ENCODE measurements at places on chromosomes 11 and 22.

DNA sequence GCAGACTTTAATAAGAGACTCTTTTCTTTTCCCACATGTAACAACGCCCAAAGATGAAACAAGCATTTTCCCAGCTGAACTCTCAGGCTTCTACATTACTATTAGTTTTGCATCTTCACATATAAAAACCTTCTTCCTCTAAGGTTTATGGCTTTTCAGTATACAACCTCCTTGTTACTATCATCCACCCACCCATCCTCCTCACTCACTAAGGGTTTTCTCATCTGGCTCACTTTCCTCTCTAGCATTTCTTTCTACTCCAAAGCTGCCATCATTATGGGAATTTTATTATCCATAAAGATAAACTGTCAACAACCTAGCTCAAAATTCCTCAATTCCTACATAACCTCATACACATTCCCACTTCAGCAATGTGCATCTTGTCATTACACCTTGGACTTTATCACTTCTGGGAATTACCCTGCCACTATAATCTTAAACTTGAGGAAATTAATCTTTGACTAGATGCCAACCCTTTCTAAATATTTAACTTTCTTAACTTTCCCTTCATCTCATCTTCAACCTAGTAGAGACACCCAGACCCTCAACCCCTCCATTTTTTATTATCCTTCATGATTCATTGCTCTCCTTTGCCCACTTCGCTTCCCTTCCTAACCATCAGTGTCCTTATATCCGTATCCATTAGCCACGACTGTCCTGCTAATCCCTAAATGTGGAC is 30.9 kb downstream of the MTMR2 start:
- no peak for DNase-seq

DNA sequence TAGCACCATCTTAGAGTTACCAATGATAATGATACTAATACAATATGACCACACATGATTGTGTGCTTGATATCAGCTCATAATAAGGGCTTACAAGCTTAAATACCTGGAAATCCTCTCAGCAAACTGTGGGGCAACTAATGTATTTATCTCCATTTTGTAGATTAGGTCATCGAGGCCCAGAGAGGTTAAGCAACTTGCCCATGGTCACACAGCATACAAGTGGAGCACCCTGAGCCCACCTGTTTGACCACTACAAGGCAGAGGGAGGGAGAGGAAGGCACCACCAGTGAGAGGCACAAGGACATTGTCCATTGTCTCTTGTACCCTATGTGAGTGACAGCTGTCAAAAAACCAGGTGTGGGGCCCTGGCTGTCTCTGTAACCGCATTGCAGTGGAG is 123.7 kb downstream of the MIAT start:
- no peak for DNase-seq

DNA sequence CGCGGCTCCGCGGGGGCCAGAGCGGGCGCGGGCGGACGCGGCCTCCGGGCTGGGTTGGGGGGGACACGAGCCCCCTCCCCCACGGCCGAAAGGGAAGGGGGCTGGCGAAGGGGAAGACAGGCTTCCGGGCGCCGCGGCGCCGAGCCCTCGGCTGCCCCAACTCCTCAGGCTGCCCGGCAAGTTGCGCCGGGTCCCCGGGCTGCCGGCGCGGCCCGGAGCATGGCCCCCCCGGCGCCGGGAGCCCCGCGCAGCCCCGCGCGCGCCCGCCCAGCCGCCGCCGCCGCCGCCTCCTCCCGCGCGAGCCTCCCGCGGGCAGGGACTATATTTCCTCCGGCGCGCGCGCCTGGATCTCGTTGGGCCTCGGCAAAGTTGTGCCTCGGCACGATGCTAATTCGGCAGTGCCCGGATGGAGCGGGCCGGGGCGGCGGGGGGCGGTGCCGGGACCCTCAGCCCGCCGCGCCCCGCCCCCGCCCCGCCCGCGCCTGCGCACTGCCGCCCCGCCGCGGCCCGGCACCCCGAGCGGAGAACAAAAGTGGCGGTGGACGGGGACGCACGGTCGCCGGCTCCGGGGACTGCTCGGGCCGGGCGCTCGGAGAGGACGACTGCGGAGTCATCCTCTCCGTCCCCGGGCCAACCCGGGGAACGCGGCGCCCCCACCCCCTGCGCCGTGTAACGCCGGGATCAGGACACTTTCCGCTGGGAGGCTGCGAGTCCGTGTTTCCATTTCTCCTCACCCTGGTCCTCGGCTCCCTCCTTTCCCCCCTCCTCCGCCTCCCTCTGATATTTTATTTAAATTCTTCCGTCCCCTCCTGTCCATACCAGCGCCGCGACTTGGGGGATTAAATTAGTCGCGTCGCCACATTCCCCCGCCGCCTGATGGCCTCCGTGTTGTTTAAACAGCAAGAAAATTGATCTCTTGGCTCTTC is at the start of gene PHF21B:
Gene PHF21B, minus strand, starts transcription at position 400 of the 926 bp plus-strand sequence. CDS start 456 bp downstream, outside the sequence.
- DNase-seq: peak; percentile 75

- DNase-seq: no peak
Measured at GRCh38 chr11:80930038-80930437, 1489.2 kb upstream of the TENM4 start.

DNA sequence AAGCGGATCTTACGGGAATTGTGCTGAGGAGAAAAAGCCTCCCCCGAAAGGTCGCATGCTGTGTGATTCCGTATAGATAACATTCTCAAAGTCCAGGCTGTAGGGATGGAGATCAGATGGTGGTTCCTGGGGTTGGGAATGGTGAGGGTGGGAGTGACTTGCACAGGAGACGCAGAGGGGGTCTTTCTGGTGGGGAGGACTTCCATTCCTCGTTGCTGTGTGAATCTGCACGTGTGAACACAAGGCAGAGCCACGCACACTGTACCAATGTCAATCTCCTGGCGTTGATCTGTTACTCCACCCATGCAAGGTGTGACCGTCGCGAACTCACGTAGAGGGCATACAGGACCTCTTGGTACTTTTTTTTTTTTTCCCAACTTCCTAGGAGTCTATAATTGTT is 59.0 kb upstream of the KCNQ1OT1 start:
- no peak for DNase-seq

DNA sequence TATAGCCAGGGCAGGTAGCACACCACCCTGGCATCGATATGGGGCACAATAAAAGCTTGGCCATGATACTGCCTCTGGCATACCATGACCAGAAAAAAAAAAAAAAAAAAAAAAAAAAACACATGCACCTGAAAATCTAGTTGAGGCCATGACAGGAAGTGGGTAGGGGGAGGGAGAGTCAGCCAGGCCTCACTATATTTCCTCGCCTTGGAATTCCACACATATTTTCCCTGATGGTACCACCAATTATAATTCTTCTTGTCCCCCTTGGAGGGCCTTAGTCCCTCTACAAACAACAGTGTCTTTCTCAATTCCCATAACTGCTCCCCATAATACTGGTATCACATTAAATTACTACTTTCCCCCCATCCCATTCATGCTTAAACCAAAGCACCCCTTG is 12.6 kb upstream of the CHKA start:
- DNase-seq: no peak

DNA sequence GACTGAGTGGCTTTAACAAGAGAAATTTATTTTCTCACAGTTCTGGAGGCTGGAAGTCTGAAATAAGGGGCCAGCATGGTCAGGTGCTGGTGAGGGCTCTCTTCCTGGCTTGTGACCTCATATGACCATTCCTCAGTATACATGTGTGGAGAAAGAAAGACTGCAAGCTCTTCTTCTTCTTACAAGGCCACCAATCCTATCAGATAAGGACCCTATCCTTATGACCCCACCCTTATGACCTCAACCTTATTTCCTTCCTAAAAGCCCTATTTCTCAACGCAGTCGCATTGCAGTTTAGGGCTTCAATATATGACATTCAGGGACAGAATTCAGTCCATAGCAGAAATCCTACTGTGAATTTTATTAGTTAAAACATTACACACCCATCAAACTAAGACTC is 124.4 kb upstream of the RAG2 start:
- DNase-seq: no peak

DNA sequence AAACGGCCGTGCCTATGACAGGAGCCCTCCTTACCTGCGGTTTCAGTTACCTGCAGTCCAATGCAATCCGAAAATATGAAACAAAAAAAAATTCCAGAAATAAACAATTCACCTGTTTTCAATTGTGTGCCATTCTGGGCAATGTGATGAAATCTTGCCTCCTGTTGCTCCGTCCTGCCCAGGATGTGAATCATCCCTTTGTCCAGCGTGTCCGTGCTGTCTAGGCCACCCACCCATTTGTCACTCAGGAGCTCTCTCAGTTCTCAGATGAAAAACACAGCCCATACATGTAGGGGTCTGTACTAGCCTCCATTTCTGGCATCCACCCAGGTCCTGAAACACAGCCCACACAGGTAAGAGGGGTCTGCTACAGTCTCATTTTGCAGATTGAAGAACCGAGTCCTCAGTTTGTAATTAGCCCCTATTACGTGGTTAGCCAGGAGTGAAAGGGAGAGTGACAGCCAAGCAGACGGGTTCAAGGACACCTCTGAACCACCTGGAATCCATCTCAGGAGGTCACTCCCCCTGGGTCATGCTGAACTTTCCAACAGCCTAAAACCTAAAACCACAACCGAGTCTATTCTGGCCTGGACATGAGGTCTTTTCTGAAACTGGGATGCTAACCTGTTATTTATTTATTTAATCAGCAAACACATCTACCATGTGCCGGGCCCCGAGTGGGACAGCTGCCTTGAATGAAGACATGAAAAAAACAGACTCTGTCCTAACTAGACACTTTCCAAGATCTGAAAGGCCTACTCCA is 317.2 kb downstream of the SHANK2 start:
- DNase-seq: no peak

DNA sequence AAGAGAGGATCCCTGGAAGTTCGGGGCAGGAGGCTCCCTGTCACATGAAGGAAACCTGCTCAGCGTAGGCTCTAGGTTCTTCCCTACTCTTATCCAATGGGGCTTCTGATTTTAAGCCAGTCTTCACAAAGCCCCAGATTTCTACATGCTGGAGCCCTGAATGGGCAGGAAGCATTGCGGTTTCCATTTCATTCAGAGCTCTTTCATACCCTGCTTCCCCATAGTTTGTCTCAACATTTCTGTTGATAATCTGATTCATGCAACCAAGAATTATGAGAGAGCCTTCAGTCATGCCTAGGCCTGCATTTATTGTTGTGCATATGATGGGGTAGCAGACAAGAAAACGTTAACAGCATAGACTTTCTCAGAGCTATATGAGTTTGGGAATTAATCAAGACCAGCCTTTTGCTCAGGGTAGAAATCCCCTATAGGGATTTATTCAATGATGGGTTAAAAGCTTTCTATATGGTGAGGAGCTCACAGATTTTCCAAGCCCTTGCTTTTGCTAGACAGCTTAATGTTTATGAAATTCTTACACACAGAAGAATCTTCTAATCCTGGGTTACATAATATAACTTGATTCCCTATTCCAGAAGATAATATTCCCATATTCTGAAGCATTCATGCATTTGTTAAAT is 15.9 kb downstream of the OR51B4 start:
- DNase-seq: no peak

DNA sequence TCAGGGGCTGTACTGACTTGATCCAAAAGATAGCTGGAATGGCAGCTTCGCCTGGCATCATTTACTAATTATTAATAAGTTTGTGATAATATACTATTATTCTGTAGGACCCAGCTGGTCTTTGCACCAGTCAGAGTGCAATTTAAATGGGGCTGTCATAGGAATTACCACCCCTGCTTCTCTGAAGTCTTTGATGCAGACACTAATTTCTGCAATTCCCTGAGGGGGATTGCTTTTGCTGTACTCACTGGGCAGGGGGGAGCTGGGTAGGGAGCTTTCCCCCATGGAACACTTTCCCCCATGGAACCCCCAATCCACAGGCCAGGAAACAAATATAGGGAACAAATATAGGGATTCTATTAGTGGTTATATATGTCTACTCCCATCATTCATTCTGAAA is 54.9 kb upstream of the TSKU start:
- DNase-seq: no peak

GRCh38 chr11:9605742-9606141 is 32.3 kb downstream of the WEE1 start:
- DNase-seq: no peak

GRCh38 chr11:63680834-63681320 is 423 bp upstream of the RTN3 start:
- peak; percentile 17 for DNase-seq

DNA sequence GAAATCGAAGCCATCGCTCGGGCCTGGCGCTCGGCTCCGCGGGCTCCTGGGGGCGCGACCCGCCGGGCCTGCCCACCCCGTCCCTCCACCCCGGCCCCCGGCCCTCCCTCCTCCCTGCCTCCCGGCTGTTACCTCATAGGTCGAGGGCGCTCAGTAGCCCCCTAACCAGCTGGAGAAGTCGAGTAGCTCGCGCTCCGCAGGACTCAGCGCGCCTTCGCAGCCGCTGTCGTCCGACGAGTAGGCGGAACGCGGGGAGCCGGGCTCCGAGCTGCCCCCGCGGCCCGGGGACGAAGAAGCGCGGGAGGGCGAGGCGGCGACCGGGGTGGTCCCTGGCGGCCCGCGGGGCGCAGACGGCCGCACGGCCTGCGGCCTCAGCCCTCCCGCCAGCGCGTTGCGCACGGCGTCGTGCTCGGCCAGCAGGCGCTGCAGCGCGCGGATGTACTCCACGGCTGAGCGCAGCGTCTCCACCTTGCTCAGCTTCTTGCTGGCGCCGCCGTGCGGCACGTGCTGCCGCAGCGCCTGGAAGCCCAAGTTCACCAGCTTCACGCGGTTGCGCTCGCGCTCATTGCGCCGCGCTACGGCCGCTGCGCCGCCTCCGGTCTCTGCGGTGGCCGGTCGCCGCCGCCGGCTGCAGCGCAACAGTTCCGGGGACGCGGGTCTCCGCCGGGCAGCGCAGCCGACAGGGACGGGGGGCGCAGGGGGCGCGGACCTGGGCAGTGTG is 627 bp downstream of the ASCL2 start:
- DNase-seq: peak; percentile 53

DNA sequence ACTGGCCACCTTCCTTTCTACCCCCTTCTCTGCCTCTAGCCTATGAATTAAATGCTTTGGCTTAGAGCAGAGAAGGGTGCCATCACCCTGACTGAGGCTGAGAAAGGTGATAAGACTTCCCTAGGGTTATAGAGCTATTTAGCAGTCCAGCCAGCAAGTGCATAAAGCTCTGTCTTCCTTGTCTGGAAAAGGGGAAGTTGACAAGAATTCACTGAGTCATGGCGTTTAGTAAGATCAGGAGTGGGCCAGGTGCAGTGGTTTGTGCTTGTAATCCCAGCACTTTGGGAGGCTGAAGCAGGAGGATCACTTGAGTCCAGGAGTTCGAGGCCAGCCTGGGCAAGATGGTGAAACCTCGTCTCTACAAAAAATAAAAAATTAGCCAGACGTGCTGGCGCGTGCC is 63.1 kb downstream of the LHFPL7 start:
- no peak for DNase-seq

- DNase-seq: no peak
Measured at GRCh38 chr22:29886596-29886995, 3.6 kb downstream of the MTMR3 start.

DNA sequence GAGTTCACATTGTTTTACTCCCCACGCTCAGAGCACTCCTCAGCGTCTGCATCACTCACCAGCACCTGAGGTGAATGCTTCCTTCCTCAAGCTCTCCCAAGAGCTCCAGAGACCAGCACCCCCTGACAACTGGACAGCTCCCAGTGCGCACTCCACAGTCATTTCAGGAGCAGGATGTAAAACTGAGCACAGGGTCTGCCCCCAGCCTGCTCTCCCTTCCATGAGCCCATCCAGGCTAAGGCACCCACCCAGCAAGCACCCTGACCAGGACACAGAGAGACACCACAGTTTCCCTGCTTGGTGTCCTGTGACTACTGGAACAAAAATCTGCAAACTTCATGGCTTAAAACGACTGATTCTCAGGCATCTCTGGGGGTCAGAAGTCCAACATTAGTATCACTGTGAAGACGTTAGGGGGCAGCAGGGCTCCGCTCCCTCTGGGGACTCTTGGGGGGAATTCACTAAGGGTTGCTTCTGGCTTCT is 3.3 kb downstream of the SCGB1D2 start:
- peak; percentile 15 for DNase-seq

Measured in fibroblast of skin of right biceps (primary cell).